Activated CD4-positive, alpha-beta T cell treated with anti-CD3 and anti-CD28 coated beads for 24 hours (primary cell): ENCODE measurements at places on chromosomes 7 and 10.

DNA sequence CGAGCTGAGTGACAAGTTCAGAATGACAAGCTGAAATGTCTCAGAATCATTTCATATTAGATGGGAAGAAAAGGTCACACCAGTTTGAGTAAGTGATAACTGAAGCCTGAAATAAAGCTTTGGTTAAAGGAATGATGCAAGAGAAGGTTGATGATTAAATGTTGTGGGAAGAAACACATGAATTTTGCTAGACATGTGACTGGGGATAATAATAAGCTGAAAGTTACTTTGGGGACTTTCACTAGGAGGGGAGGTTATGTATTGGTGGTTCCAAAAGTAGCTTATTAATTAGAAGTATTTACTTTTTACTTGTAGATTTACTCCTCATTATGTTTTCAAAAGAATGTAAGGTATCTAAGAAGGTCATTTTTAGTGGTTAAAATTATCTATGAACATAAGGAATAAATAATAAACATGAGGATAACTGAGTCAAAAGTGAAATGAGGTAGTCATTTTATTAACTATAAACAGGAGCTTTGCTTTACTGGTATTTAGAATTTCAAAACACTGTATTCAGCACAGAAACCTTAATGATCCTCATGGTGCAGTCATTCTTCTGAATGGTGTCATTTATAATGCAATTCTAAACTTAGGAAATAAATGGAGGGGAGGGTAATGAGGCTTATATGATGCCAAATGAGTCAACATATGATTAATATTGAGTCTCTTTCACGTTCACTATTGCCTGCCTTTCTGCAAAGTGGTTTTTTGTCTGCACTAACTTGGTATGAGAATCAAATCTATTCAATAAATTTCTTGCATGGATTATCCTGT, 63.7 kb downstream of the PRKG1 start:
- no peak for DNase-seq

GRCh38 chr7:110750931-110751605, 339.9 kb upstream of the LRRN3 start:
- DNase-seq = no peak

GRCh38 chr10:112735041-112735695, 214.9 kb upstream of the TCF7L2 start:
- no peak for DNase-seq

DNA sequence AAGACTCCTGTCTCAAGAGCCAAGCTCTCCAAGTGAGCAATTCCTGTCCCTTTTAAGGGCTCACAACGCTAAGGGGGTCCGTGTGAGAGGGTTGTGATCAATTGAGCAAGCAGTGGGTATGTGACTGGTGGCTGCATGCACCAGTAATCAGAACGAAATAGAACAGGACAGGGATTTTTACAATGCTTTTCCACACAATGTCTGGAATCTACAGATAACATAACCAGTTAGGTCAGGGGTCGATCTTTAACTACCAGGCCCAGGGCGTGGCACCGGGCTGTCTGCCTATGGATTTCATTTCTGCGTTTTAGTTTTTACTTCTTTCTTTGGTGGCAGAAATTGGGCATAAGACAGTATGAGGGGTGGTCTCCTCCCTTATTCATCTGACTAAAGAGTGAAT, 54.9 kb upstream of the SP4 start:
- no peak for DNase-seq

DNA sequence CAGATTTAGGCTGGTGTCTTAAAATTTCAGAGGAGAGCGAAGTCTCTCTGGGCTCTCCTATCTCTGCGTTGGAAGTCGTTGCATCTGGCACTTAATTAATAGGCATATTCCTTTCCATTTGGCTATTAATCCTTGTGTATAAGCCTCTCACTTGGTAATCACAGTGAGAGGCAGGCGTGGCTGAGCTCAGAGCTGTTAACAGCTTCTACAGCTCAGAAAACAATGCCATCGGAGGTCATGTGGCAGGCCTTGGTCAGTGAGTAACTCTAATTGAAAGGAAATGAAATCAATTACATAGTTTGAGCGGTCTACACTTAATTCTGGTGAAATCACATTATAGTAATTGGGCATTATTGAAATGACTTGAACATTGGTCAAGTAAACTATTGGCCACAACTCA, 135.1 kb downstream of the DPY19L1 start:
- DNase-seq = no peak

DNA sequence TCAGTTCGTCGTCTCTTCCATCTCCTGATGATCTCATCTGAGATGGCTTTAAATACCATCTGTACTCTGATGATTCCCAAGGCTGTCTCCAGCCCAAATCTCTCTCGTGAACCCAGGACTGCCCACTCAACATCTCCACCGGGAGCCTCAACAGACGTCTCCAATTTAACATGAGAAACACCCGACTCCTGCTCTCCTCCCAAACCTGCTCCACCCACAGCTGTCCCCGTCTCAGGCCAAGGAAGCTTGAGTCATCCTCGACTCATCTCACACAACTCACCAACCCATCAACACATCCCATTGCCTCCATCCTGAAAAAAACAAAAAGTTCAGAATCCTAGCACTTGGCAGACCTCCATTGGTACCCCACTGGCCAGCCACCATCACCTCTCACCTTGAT, 29.7 kb upstream of the CALN1 start:
- no peak for DNase-seq

GRCh38 chr10:70233939-70234300, 691 bp upstream of the PPA1 start:
- DNase-seq = no peak

DNA sequence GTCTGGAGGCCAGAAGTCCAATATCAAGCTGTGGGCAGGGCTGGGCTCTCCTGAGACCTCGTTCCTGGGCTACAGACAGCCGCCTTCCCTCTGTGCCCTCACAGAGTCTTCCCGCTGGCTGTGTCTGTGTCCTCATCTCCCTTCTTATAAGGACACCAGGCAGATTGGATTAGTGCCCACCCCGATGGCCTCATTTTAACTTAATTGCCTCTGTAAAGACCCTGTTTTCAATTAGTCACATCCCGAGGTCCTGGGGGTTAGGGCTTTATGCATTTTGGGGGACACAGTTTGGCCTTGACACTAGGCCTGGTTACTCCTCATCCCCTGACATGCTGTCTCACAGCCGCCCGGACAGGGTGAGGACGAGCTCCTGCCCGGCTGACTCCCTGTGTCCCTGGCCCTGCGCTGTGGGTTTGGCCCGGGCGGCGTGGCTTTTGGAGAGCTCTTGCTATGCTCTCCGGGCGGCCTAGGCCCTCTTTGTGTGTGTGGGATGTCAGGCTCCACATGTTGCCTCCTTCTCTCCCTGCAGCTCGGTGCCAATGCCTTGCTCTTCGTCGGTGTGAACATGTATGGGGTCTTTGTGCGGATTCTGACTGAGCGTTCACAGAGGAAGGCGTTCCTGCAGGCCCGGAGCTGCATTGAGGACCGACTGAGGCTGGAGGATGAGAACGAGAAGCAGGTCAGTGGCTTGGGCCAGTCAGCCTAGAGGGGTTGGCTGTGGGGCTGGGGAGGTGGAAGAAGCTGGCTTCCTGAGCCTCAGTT, 18.2 kb downstream of the ADCY1 start:
- no peak for DNase-seq

GRCh38 chr7:36607721-36608095, 116.6 kb downstream of the AOAH start:
- no peak for DNase-seq

DNA sequence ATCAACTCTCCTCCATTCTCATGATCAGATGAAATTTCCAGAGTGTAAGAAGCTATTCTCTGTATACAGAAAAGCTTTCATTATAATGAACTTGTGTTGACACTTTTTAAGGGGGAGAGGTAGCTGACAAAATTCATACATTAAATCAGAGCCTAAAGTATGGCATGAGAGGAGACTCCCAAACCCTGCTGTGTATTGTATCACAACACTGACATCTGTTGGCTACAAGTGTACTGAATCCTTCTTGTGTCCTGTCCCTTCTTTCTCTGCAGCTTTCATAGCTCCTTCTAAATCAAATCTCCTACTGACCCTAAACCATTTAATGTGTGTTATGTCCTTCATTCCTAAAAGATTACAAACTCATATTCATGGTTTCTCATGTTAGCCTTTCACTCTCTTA, 70.9 kb downstream of the GCC1 start:
- no peak for DNase-seq

GRCh38 chr10:71746344-71747037, 26.8 kb downstream of the VSIR start:
- DNase-seq = no peak

GRCh38 chr7:105738133-105738532, 138.3 kb downstream of the ATXN7L1 start:
- no peak for DNase-seq

DNA sequence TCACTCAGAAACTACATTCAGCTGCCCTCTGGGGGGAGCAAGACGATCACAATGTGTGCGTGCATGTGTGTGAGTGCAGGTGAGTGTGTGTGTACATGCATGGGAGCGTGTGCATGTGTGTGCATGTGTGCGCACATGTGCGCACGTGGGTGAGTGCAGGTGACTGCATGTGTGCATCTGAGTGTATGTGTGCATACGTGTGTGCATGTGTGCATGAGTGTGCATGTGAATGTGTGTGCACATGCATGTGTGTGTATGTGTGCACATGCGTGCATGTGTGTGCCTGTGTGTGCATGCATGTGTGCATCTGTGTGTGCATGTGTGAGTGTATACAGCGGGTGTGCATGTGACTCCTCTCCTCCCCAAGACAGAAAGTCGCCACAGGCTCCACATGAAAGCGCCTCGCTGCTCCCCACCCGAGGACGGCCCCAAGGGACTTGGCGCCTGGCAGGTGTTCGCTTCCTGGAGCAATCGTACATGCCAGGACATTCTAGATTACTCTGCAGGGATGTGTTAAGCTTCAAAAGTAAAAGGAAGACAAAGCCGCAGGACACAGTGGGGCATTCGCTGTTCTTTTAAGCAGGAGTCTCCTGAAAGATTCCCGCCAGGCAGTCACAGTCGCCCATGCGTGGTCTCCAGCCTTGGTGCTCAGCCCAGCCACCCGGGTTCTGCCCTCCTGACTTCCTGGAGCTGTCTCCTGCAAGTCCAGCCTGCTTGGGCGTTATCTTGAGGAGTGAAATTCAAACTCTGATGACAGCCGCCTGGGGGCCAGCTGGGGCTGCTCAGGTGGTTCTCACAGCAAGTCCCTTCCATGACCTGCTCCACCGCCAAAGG, 42.0 kb upstream of the ADGRA1 start:
- no peak for DNase-seq

GRCh38 chr7:83455612-83456011, 193.3 kb downstream of the SEMA3E start:
- no peak for DNase-seq

- no peak for DNase-seq
Measured at GRCh38 chr10:9294865-9295264, 1240.4 kb downstream of the GATA3 start.

DNA sequence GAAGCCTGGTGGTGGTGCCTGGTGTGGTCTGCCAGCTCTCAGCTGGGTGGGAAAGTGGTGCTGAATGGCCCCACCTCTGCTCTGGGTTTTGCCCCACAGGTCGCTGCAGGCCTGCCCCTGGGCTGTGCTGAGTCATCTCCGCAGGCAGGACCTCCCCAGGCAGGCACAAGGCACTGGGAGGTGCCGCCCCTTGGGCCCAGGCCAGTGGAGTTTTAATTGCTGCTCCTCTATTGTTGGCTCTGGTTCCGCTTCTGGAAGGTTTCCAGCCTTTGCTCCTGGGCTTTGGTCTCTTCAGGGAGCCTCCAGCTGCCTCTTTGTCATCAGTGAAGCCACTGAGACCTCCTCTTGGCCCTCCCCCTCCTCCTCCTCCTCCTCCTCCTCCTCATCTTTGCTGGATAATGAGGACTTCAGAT, 180.3 kb upstream of the GRB10 start:
- DNase-seq = no peak

- DNase-seq = no peak
Measured at GRCh38 chr7:93968911-93969620, 35.1 kb downstream of the BET1 start.

- no peak for DNase-seq
Measured at GRCh38 chr7:101854084-101854865, 36.8 kb downstream of the CUX1 start.

- no peak for DNase-seq
Measured at GRCh38 chr10:103282961-103283360, 6.0 kb downstream of the INA start.

DNA sequence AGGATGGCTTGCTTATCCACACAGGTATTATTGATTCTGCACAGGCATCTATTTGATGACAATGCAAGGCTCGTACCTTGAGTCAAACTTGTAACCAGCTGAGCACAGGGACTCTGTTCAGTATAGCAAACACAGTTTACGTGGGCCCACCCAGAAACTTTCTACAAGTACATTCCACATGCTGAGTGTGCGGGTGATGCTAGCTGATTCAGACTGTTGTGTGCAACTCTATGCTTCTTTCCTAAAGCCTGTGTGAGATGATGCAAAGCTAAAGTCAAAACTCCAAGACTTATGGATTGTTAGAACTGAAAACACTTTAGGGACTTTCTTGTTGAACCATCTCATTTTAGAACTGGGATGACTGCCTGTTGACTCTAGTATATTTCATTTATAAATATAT, 21.5 kb upstream of the CALD1 start:
- DNase-seq = no peak

- no peak for DNase-seq
Measured at GRCh38 chr10:104247513-104248146, 7.1 kb upstream of the GSTO1 start.

GRCh38 chr7:90692396-90692795, 96.3 kb downstream of the CDK14 start:
- DNase-seq = no peak

DNA sequence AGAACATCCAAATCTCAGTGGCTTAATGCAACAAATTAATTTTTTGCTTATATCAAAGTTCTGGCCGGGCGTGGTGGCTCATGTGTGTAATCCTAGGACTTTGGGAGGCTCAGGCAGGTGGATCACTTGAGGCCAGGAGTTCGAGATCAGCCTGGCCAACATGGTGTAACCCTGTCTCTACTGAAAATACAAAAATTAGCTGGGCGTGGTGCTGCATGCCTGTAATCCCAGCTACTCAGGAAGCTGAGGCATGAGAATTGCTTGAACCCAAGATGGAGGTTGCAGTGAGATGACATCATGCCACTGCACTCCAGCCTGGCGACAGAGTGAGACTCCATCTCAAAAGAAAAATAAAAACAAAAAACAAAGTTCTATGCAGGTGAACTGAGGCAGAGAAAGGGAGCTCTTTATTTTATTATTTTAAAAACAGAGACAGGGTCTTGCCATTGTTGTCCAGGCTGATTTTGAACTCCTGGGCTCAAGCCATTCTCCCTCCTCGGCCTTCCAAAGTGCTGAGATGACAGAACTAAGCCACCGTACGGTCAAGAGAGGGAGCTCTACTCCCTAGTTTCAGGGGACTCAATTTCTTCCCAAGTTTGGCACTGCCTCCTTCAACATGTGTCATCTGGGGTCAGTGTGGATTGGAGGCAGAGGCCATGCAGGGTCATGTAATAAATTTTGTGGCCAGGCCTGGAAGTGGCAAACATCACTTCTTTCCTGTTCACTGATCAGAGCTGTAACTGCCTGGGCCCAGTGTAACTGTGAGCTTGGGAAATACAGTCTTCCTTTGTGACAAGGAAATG, 2.4 kb downstream of the ADCK2 start:
- no peak for DNase-seq
